ENCODE measurements at places on chromosomes 7 and 10.
A peak's percentile ranks its signal among the peaks of the same experiment; 100 is the strongest.

- no peak for DNase-seq
Observed at GRCh38 chr10:70000262-70000661, 52.4 kb upstream of the MACROH2A2 start.

GRCh38 chr10:120475844-120476791 is 19.1 kb downstream of the PLPP4 start:
- no peak for DNase-seq

GRCh38 chr10:24465124-24465874 is 256.4 kb downstream of the KIAA1217 start:
- DNase-seq: no peak

- DNase-seq: peak; percentile 58
Observed at GRCh38 chr10:47047577-47048525, 136.6 kb downstream of the PTPN20 start.

DNA sequence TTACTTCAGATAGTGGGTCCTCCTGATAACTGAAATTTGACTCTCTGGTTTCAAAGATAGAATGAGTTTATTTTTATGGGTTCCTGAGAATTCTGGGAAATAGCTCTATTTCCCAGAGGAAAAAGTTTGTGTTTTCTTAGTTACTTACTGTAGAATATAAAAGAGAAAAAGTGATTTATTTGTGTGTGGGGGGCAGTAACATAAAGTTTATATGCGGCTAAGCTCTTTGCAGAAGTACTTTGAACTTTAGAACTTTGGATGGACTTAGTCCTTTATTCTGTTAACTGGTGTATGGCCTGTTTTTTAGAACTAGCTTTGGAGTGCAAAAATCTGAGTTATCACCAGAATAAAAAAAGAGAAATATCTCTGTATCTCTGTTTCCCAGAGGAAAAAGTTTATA is 157.1 kb downstream of the BBS9 start:
- DNase-seq: no peak

GRCh38 chr7:29955799-29956486 is 33.7 kb downstream of the SCRN1 start:
- DNase-seq: no peak

DNA sequence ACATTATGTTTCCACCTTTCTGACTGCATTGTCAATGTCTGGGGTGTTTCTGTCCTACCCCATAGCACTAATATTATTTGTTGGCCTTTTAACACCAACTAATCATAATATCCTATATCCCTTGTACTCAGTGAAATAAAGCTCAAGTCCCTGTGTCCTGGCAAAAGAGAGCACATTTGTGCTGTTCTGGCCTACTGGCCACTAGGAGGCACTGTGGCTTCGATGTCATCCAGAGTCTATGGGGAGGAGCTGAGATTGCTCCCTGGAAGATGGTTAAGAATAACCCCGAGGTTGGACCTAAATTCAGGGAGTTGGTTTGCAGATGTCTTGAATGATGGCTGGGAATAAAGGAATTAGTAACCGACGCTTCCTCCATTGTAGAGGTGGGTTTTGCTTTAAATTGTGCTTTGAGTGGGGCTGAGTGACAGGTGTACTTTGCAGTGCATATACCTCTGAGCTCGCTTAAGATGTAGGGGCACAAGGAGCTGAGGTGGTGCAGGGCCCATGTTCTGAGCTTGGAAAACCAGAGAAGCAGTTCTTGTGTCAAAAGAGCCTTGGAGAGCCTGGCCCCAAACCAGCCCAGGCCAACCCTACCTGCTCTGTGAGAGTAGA is 191.2 kb upstream of the PRSS1 start:
- no peak for DNase-seq

DNA sequence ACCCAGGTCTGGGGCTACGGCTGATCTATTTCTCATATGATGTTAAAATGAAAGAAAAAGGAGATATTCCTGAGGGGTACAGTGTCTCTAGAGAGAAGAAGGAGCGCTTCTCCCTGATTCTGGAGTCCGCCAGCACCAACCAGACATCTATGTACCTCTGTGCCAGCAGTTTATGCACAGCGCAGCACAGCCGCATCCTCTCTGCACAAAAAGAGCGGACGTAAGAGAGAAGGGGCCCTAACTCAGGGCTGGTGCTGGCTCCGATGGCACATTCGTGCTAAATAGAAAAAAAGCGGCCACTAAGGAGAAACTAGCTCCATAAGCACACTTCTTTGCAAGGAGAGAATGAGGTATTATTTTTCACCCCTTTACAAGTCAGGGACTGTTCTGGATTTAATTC is 28.3 kb upstream of the PRSS1 start:
- no peak for DNase-seq

DNA sequence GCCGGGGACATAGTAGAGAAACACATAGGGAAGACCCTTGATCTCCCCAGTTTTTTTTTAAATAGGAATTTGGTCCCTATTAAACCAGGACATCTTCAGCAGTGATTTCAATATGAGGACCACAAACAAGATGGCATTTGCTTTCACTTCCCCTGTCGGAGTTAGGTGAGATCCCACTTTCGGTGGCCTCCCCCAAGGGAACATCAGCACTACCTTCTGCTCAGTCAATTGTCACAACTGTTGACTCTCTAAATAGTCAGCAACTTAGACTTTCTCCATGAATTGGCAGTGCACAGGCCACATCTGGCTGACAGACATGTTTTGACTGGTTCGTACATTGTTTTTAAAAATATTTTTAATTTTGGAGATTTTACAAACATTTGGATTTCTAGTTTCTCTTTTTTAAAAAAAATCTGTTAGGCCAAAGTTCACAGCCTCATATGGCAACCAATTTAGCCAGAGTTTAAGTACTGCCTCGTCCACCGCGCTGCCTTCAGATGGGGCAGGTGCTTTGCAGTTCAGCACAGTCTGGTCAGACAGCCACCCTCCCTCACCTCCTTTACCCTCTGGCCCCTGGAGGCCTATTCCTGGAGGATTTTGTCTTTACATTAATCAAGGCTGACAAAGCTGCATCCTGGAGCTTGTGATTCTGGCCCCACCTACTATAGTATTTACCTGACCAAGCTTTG is 139.2 kb upstream of the PRR15 start:
- no peak for DNase-seq

DNA sequence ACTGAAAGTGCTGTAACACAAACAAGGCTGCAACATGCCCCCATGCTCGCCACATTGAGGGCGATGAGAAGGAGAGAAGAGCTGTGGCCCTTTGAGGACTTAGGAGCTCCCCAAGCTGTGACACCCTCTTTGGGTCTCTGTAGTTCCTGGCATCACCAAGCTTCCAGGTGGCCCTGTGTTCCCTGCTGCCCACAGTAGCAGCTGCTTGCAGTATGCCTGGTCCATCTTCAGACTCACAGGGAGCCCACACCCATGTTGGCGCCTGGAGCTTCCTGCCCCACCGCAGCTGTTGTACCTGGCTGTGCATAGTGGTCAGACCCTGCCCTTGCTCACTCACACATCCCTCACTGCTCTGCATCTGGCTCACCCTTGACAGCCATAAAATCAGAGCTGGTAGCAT is 401.2 kb upstream of the NRG3 start:
- DNase-seq: no peak

DNA sequence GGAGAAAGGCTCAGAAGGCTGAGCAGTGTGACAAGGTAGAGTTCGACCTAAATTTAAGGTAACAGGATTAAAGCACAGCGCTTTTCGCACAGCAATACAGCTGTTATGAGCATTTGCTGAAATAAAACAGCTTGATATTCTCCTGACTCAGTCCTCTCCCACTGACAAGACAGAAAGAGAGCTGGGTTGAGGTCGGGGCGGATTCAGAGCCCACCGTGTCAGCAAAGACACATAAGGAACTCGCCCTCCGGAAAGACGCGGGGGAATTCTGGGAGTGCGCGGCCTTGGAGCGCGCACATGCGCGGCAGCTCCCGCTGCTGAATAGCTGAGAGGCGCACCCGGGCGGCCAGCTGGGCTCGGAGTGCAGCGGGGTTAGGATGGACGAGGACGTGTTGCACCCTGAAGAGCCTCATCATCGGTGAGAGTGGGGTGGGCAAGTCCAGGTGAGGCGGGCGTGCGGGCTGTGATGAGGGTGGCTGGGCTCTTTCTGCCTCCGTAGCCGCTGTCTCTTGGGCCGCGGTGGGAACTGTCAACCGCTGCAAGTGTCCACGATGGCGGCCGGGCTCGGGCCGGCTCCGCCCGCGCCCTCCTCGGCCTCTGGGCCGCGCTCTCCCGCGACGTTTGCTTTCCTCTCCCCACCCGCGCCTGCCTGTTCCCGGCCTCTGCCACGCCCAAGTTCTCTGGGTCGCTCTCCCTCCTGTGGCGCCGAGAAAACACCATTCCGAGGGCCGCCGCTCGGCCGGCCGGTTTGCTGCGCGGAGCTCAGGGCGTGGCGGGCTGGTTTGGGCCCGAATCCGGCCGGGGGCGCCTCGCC is 120.6 kb downstream of the LYZL1 start:
- no peak for DNase-seq

DNA sequence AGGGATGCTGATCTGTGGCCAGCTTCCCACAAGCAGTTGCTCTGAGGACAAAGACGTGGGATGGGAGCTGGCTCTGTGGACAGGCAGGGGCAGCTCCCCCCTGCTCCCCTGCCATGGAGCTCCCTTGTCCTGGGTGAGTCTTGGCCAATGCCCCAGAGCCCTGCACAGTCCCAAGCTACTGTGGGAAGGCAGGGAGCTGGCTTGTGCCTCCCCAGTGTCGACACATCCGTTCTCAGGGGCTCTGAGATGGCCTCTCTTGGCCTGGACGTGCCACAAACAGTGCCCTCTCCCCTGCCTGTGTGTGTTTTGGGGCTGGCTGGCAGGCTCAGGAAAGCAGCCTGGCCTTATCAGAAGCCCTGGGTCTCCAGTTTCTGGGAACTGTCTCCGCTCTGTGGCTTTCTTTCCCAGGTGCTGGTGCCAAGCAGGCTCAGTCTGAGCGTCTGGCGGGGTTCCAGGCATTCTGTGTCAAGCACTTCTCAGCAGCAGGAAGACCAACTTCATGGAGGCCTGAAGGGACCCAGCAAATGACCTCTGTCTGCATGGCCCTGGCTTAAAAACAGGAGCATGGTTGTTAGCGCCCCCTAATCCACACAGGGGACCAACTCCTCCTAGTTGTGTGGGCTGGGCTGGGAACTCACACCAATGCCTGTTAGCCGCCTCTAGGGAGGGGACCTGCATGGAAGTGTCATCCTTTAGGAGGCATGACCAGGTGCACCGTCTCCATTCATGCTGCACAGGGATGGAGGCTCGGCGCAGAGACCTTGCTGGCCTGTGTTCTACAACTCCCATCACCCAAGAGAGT is 375.2 kb downstream of the RPS24 start:
- no peak for DNase-seq

- DNase-seq: no peak
Observed at GRCh38 chr10:48929413-48929990, 10.1 kb downstream of the LRRC18 start.

- no peak for DNase-seq
Observed at GRCh38 chr10:69179089-69179742, 818 bp upstream of the SUPV3L1 start.

DNA sequence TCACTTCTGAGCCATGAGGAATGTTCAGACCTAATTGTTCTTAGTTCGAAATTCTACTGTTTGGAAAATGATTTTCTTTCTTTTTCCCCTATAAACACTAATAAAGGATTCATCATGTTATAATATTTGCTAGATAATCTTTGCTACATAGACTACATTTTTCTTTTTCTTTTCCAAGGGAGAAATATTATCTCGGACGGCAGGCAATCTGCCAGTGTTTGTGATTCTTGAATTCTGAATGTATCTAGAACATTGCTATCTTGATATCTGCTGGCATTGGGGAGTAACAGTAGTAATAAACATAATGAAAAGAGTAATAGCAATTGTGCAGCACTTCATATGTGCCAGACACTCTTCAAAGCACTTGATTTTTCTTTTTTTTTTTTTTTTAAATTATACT is 107.7 kb upstream of the ZNF32 start:
- DNase-seq: no peak

GRCh38 chr7:99833289-99833877 is 5.6 kb downstream of the CYP3A43 start:
- no peak for DNase-seq

DNA sequence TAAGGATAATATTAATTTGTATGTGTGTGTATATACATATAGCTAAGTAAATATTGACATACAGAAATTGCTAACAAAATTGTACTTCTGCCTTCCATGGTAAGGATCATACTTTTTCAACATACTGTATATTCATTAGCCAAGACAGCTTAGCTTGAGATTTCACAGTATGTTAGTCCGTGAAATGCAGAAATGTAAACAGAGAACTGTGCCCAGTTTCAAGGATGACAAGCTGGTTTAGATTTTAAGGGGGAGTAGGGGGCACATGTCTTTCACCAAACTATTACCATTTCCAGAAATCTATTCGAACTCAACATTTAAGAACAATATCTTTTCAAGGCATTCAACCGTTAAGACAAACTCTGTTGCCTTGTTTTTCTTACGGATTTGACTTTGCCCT is 182.2 kb downstream of the SORCS1 start:
- DNase-seq: no peak

- DNase-seq: no peak
Observed at GRCh38 chr7:116534790-116535189, 10.0 kb downstream of the CAV1 start.

DNA sequence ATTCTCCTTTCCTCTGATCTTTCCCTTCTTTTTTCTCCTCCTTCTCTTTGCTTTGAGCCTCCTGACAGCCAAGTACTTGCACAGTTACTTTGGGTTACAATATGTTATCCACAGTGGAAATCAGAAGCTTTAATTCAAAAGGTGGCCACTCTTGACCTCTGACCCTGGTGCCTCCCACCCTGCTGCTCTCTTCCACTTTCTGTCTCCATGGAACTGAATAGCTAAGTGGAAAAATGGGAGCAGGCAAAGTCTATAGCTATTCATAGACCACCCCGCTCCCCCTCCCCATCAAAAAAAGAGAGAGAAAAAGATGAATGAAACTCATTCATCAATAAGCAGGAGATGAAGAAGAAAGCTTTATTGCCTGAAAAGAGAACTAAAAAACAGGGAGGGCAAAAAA is 39.4 kb downstream of the PTN start:
- DNase-seq: no peak

GRCh38 chr7:41313171-41313570 is 389.7 kb downstream of the INHBA start:
- DNase-seq: no peak

GRCh38 chr7:157973971-157974677 is 613.5 kb downstream of the PTPRN2 start:
- DNase-seq: no peak

DNA sequence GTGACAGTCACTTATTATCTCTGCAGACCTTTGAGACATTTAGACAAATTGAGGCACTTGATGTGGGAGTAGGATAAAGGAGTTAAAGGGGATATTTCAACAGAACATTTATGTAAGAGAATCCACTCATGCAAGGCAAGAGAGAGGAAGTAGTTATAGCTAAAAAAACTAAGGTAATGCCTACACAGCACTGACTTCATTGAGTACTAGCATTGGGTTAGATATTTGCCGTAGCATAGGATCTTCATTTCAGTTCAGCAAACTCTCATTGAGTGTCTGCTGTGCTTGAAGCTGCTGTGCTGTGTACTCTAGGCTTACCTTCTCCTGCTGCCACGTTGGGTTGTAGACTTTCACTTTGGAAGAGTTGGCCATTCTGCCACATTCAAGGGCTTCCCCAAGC is 10.5 kb upstream of the ENTPD1 start:
- no peak for DNase-seq

GRCh38 chr10:122454071-122454470 is 382 bp upstream of the ARMS2 start:
- DNase-seq: no peak
